ENCODE measurements at places on chromosomes 6 and 20. TPM values are rescaled to one million over a fixed set of nuclear protein-coding genes. Genes with fewer than 3 reads are reported as not detected.
A peak's percentile ranks its signal among the peaks of the same experiment; 100 is the strongest.

Gene HLA-DMA
- 20.0 TPM for total RNA-seq

Gene SLC22A7
- total RNA-seq: not detected

Gene SLC2A10
- total RNA-seq: 47.4 TPM

Gene RAET1G
- total RNA-seq: 1.5 TPM

- DNase-seq: peak; percentile 56
These were observed 4.1 kb downstream of the LINC00237 start for GRCh38 chr20:21101932-21102575.

DNA sequence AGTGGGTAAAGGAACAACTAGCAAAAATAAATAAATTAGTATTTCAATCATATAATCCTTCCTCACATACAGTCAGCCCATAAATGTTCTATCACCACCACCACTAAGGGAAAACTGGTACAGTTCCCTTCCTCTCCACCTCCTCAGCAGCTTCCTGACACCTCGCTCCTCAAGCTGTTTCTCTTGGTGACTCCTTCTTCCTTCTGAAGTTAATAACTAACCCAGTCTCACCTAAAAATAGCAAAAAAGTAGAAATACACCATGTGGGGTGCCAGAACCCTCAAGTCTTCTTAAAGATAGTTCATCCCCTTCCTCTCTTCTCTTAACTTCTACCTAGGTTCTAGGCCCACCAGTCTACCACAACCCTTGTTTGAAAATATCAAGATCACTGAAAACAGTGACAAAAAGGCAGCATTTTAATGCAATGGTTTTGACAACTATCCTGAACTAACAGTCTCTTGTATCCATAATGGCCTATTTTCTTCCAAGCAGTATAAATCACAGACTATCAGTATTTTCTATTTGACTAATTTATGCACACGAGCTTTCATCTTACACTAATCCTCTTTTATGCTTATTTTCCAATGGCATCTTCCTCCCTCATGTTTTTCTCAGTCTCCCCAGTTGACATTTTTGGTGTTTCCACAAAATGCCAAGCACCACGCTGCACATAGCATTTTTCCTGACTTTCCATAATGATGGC is 85.5 kb downstream of the KHDC1L start:
- DNase-seq: no peak

DNA sequence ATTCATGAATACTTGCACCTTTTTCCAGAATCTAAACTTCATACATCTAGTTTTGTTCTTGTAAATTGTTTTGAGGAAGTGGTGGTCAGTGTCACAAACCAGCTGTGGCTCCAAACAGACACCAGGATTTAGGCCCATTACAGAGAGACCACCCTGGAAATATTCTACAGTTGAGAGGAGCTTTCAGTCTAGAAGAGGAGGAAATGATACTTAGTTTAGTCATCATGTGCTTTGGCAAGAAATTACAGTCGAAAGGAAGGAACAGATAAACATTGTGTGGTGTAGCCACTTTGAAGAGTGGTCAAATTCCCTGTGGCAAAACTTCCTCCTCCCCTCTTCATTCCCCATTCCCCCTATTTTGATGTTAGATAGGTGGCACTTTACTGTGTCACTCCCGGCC is 15.7 kb downstream of the DCBLD1 start:
- peak; percentile 84 for DNase-seq

- DNase-seq: no peak
These were observed 40.4 kb upstream of the SYNJ2 start for GRCh38 chr6:157941101-157941863.

- no peak for DNase-seq
These were observed 558.9 kb downstream of the PKHD1 start for GRCh38 chr6:51528556-51528955.

DNA sequence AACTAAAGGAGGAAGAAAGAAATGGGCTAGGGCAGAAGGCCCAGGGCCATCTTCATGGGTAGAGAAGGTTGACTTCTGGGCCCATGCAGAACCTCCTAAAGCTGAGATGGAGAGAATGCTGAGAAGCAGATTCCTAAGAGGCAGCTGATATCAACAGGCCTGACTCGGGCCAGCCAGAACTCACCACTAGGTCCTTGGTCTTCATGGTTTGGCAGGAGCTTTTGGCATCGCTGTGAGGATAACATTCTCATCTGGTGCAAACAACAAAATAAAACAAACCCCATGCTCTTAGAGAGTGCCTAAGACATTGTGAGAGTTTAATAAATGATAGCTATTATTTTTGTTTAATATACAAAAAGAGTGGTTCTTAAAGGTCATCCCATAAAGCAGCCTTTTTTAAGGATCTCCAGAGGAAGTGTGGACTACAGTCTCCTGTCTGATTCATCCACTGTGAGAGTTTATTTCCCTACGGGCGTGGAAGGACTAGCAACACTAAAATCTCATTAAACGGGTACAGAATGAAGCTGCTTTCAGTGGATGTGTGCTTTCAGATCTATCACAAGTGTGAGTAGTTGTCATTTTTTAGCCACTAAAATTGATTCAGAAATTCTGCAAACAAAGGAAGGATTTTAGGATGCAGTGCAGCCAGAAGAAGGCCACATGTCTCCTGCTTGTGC is 160.0 kb downstream of the PLCB4 start:
- DNase-seq: no peak

DNA sequence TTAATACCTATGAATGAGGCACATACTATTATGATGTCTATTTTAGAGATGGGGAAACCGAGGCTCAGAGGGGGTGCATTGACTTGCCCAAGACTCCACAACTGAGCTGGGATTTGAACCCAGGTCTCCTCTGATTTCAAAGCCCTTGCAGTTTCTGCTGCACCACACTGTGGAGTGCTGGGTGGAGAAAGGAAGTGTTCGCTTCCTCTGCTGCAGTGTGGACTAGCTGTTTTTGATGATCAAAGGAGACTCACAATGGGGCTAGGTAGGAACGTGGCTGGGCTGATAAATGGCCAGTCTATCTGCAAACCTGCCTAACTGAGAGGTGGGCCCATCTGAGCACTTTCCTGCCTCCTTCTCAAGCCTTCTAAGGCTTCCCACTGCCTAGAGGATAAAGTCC is 87.2 kb downstream of the CD40 start:
- no peak for DNase-seq

GRCh38 chr20:9241232-9241692 is 172.4 kb downstream of the PLCB4 start:
- peak; percentile 51 for DNase-seq

DNA sequence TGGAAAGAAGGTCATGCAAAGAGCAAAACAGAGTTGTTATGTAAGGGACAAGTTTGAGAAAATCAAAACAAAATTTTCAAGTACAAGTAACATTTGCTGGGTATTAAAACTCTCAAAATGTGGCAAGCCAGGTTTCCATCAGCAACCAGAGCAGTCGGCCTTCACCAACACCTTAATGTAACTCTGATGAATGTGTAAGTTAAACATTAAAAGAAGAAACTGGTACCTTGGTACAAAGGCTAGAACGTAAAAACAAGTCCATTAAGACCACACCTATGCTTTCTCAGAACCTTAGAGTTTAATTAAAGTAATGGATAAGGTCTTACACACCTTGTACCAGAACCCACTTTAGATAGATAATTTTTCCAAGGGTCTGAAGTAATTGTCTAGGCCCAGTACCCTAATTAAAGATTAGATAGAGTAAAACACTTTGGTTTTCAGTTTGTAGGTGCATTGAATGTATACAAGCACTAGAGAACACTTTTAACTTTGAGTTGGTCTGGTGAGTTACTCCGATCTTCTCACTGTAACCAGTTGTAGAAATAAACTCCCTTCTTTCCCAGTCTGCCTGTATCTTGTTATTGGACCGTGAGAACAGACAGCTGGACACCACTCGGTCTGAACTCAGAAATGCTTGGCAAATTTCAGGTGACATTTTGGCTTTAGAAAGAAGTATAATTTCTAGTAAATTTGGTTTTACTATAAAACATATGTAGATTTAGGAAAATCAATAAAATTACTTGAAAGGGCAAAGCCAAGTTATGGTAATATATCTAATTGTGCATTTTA is 319.4 kb downstream of the HTR1B start:
- DNase-seq: no peak

DNA sequence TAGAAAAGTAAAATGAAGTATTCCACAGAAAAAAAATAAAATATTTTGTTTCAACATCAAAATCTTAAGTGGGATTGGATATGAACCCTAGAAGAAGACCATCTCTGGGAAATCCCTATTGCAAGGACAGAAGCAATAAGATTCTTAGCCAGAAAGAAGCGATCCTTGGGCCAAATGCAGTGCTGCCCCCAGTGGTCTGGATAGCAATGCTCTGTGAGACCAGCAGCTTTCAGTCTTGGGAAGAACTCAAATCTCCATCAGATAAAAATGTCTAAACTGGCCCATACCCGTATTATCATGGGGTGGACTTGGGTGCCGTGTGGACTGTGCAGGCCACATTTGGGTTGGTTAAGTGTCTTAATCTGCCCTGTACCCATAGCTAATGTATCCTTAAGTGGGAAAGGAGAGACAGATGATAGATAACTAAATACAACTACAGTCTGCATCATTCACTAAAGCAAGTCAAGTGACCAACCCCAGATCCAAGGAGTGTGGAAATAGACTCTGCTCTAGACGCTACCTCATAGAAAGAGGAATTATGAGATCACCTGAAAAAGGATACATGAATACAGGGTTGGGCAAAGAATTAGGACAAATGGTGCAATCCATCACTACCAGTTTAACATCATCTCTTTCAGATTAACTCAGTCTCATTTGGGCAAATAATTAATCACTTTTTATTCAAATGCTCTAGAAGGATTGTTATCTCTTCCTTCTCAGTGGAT is 38.9 kb upstream of the SNAP25 start:
- DNase-seq: peak; percentile 38

GRCh38 chr6:169854083-169854725 is 102.8 kb downstream of the ERMARD start:
- peak; percentile 50 for DNase-seq

- peak; percentile 67 for DNase-seq
These were observed 57.1 kb downstream of the SNAI1 start for GRCh38 chr20:50039706-50040431.

DNA sequence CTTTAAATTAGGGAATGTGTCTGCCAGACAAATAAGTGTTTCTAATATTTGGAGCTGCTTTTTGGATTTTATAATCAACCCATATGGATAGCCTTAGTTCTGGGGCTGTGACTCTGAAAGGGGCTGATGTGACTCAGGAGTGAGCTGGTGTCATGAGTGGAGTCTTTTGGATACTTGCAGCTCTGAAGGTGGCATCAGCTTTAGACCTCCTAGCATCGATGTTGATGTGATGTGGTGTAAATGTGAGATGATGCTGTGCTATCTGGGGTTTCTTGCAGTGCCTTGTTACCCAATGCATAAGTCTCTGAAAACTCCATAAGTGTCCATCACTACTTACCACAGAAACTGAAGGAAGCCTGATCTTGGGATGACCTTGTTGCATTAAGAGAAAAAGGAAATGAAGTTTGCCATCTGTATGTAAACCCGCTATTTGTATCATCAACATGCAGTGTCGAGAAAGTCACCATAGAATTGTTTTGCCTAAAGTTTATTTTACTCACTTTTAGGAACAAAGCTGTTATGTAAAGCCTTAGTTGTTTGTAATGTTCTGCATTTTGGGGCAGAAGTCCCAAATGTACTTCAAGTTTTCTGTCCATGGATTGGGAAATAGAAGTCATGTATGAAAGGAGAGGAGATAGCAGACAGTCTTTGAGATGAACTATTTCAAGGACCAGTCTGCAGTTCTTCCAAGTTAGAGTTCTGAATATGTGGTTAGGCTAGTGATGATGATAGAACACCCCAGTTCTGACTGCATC is 8.0 kb downstream of the FOXO3 start:
- no peak for DNase-seq

- no peak for DNase-seq
These were observed 9.7 kb upstream of the IRF4 start for GRCh38 chr6:381742-382461.

DNA sequence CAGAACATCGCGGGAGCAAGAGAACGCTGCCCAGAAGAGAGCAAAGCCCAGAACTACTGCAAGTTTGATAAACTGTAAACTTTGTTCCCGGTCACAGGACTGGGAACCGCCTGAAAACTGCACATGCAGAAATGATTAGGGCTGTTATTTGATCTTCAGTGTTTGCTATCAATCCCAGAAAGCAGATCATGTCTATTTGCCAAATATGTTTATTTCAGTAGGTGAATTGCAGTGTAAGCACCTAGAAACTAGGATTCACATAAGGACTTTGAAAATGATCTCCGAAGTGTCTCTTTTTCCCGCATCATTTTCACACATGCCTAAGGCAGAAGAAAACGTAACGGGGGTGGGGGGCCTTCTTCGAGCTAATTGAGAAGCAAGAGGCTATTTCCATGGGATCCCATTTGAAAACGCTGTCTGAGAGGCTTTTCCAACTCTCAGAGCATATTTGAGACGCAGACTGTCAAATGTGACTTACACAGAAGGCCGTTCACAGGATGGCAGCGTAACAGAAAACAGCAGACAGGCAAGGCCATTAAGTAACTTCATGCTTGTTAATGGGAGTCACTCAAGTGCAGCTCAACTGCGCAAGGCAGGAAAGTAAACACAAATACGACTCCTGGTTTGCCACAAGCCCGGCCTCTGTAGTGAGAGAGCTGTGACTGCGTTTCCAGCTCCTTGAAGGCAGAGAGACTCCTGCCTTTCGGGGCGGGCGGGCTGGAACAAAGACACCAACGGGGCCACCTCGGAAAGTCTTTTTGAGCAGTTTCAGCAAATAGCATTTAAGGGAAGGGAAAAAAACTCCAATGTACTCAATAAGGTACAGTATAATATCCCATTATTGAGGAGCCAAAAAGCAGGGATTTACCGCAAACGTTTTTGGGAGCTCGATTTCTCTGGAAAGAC is 144.7 kb upstream of the ZNF217 start:
- DNase-seq: no peak

DNA sequence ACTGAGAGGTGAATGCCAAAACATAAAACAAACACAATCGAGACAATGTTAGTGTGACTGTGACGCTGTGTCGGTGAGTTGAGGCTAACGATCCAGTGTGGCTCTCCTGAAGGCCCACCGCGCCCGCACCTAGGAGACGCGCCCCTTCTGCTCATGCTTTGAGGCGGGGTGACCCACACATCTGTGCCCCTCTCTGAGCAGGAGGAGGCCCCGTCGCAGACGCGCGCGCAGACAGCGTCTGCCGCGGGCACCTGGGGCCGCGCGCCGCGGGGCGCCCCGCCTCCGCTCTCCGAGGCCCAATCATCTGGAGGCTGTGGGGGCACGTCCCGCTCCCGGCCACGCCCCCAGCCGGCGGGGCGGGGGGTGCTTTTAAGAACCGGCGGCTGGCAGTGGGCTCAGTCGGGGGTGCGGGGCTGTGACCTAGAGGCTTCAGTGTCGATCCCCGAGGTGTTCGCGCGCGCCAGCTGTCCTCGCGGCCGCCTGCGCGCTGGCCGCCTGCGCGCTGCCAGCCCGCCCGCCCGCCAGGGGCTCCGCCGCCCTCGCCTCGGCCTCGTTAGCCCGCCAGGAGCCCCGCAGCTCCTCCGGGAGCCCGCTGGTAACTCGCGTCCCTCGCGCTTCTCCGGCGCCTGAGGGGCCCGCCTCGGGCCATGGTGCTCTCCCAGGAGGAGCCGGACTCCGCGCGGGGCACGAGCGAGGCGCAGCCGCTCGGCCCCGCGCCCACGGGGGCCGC is at the start of gene SLC16A10:
Gene SLC16A10, plus strand, starts transcription at position 398 of the 730 bp plus-strand sequence. Its CDS starts 250 bp downstream, at position 648.
- DNase-seq: peak; percentile 85

GRCh38 chr6:144578385-144579350 is 293.5 kb downstream of the UTRN start:
- no peak for DNase-seq

All from osteoblast (primary cell).